Suppressor macrophage (primary cell): ENCODE measurements at places on chromosomes 11 and 22.

GRCh38 chr11:130279989-130280388 is 34.7 kb downstream of the ZBTB44 start:
- DNase-seq: no peak

DNA sequence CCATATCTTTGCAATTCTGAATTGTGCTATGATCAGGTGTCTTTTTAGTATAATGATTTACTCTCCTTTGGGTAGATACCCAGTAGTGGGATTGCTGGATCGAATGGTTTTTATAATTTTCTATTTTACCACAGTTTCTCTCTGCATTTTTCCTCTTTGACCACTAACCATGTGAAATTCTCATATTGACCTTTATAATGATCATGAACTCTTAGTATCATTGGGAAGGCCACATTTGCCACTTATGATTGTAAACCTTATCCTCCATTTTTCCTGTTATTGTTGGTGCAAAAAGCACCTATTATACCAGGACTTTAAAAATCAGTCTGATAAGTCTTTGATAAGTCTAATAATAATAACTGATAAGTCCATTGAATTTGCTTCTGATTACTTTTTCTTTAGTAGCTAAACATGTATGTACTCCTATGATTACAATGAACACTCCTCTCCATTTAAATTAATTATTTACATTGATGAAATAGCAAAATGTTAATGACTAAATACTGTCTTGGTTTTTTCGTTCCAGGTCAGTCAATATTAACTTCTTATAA is 9.6 kb downstream of the NEAT1 start:
- DNase-seq: peak; percentile 1

DNA sequence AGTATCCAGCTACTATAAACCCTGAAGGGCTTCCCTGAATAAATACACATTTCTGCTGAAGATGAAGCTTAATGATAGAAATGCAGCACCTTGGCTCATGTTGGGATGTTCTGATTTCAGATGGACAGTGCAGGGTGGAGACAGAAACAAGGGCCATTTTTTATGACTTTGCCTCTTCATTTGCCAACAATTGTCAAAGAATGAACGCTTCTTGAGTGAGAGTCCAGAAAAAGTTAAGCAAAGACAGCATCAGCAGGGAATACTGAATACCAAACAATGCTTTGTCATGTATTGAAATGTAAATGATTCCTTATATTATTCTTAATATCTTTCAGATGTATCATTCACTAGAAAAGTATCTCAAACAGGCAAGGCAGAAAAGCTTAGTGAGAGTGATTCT is 84.9 kb downstream of the TRPC6 start:
- no peak for DNase-seq

- DNase-seq: no peak
Observed at GRCh38 chr22:40329466-40329865, 16.8 kb upstream of the ADSL start.

GRCh38 chr11:36264011-36264972 is 24.9 kb downstream of the COMMD9 start:
- DNase-seq: no peak

DNA sequence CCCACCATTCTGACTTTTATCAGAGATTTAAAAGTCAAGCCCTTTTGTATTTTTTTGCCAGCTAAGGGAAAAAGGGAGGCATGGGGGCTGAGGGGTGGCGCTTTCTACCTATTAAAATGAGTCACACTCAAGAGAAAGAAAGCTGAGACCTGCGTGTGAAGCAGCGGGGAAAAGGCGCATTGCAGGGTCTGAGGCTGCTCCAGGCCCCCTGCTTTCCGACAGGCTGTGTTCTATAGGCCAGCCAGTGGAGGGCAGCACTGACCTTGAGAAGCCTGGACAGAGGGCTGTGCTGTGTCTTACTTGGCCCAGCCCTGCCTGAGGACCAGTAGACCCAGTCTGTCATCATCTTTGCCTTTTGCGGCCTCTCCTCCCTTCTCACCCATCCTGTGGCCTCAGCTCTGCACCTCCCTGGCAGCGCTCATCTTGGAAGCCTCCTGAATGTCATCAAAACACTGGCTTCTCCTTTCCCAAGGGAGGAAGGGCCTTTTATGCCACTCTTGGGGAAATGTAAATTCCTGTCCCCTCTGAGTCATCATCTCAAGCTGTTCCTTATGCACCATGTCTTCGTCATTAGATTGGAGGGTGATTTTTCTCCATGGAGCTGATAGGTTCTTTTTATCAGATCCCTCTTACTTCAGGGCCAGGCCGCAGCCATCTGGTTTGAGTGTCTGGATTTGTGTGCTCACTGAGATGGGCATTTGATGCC is 12.6 kb upstream of the MAPK8IP1 start:
- peak; percentile 62 for DNase-seq
